ENCODE measurements at places on chromosomes 13 and 19.

DNA sequence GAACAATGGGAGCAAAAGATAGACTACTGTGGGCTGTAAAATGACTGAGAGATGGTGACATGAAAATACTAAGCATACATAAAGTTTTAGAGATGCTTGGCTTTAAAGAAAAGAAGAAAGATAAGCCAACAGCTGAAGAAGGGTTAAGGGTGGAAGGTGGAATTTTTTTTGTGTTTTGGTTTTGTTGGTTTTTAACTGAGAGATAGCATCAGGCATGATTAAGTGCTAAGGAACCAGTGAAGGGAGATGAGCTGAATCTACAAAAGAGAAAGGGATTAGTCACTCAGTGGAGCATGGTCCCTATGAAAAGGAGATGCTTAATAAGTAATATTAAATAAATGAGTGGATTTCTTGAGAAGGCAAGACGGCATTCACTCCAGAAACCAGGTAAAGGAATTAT lies 12.5 kb upstream of the TBC1D4 start:
- DNase-seq, result no peak

- DNase-seq, result no peak
These were observed 42.8 kb upstream of the NPAS1 start for GRCh38 chr19:46976845-46977320.

- DNase-seq, result no peak
These were observed 117.7 kb downstream of the TBC1D4 start for GRCh38 chr13:75364131-75364713.

DNA sequence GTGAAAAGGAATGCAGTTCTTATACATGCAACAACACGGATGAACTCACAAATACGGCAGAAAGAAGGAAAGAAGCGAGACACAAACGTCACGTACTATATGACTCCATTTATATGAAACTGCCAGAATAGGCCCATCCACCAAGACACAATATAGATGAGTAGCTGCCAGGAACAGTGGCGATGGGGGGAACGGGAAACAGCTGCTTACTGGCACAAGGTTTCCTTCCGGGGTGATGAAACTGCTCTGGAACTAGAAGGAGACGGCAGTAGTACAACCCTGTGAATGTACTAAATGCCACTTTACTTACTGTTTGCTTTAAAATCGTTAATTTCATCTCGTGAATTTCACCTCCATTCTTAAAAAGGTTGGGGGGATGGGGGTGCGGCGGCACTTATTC lies 28.9 kb downstream of the MLLT1 start:
- DNase-seq, result no peak

GRCh38 chr19:39768334-39768733 lies 10.3 kb upstream of the LEUTX start:
- DNase-seq, result no peak

DNA sequence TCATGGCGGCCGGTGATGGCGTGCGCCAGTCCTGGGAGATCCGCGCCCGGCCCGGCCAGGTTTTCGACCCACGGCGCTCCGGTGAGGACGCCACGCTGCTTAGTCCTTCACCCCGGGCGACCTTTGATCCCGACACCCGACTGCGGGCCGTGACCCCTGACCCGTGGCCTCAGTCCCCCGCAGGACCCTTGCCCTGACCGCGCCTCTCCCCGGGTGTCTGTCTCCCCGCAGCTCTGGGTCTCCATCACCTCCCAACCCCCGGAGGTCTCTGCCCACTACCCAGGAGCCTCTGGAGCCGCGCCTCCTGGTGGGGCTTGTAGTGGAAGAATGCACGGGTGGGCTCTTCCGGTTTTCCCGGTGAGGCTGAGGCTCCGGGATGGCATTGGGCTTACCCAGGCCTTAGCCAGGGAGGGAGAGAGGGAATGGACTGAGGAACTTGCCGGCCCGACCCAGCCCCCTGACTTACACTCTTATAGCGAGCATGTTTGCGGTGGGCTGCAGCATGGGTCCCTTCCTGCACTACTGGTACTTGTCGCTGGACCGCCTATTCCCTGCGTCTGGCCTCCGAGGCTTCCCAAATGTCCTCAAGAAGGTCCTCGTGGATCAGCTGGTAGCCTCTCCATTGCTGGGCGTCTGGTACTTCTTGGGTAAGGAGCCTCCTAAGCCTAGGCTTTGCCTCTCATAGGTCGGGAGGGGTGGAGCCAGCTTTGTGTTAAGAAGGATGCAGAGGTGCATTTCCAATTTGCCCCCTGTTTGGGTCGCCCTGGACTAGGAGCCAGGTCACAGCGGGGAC lies 566 bp downstream of the MPV17L2 start:
- DNase-seq, result no peak

GRCh38 chr13:19845758-19846157 lies 17.7 kb downstream of the ZMYM5 start:
- DNase-seq, result peak; percentile 91

DNA sequence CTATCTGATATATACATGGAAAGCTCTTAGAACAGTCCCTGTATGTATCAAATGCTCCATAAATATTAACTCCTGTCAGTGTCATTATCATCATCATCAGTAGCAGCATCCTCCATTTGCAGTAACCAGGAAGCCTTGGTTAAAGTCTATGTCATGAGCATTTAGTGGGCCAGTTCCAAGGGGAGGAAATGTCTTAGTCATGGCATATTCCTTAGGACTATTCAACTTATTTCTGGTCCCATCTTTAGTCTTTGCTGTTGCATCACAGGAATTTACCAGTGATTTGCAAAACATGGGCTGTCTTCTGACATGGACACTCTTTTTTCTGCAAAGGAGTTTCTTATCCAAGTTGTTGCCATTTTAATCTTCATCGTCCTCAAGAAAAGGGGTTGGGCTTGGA lies 98.4 kb downstream of the WDFY2 start:
- DNase-seq, result no peak

DNA sequence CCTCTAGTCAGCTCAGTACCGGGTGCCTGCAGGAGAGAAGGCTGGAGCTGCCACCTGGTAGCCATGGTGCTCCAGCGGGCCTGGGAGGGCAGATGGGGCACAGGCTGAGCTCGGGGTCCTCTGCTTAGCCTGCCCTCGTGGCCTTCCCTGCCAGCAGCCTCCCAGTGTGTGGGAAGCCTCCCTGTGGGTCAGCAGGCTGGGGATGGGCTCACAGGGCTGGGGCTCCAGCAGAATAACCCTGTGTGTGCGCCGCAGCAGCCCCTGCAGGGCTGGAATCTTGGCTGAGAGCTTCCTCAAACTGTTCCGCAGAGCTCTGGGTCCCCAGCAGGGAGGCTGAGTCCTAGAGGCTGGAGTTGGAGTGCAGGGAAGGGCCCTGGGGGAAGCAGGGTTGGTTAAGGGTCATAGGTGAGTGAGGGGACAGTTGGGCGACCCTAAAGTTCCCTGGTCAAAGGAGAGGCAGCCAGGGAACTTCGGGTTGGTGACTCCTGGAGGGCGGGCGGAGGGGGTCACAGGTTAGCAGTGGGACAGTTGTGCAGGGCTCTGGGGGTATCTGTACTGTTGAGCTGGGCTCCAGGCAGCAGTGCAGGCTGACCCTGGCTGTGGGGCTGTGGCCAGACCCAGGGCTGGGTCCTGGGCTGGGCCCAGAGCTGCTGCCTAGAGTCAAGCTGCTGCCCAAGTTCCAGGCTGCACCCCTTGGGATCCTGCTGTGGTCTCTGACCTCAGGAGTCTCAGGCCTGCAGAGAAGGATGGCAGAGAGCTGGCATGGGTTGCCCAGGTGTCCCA lies 14.0 kb downstream of the ARHGAP33 start:
- DNase-seq, result no peak

- DNase-seq, result no peak
These were observed 106.9 kb upstream of the UBL3 start for GRCh38 chr13:29957320-29957719.

GRCh38 chr13:50448535-50448998 lies 394.9 kb downstream of the DLEU7 start:
- no peak for DNase-seq

GRCh38 chr19:934197-934840 lies 8.5 kb downstream of the ARID3A start:
- no peak for DNase-seq

DNA sequence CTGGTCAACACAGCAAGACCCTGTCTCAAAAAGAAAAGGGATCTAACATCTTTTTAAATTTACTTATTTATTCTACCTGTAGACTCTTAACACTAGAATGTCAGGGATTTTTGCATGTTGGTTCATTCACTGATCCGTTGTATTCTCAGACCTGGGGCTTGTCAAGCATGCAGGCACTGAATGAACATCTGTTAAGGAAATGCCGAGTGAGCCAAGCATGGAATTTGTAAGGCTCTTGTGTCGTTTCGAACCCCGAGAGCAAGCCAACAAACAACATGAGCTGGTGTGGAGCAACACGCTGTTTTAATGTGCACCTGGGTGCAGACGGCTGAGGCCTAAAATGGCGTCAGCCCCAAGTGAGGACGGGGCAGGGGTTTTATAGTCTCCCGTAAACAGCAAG lies 10.0 kb upstream of the OR1M1 start:
- no peak for DNase-seq

DNA sequence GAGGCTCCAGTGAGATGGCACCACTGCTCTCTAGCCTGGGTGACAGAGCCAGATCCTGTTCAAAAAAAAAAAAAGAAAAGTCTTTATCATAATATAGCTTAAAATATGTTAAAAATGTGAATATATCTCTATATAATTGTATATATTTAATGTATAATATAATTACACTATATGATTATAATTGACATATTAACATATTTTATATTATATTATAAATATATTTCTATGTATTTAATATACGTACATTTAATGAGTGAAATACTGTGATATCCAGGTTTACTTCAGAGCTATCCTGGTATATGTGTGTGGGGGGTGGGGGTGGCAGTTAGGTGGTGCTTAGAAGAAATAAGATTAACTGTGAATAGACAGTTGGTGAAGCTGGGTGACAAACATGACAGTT lies 35.6 kb upstream of the SPRY2 start:
- DNase-seq, result no peak

DNA sequence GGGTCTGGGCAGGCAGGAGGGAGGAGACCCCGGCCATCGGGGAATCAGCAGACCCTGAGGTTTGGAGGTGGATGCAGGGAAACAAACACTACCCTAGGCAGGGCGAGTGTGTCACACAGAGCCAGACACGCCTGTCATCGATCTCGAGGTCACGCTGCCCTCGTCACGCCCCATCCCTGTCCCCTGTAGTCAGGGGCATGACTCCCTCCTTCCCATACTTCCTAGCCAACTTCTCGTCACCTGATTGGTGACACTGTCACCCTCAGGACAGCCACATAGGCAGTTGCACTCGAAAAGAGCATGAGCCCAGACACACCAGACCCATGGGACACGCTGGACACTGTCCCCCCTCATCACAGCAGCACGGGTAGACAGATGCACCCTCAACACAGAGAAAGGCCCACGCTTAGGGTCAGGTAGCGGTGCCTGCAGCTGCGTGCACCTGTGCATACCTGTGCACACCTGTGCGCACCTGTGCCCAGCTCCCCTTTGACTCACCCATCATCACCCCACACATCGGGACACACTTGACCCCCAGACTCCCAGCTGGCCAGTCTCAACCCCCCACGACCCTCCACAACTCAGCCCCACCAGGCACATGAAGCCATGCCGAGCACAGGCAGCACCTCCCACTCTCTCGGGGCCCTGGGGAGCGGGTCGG lies 11.9 kb downstream of the CILP2 start:
- no peak for DNase-seq

- no peak for DNase-seq
These were observed 24.5 kb downstream of the IPO5 start for GRCh38 chr13:97977982-97978381.

GRCh38 chr13:84405286-84405685 lies 523.0 kb upstream of the SLITRK1 start:
- no peak for DNase-seq

- DNase-seq, result peak; percentile 37
These were observed 1.6 kb downstream of the MEX3D start for GRCh38 chr19:1566392-1567115.

GRCh38 chr19:10338940-10339339 lies 484 bp downstream of the ICAM3 start:
- no peak for DNase-seq

GRCh38 chr19:15337202-15337601 lies 4.9 kb upstream of the BRD4 start:
- no peak for DNase-seq

GRCh38 chr13:64723724-64724123 lies 2506.4 kb downstream of the PCDH9 start:
- peak; percentile 63 for DNase-seq

DNA sequence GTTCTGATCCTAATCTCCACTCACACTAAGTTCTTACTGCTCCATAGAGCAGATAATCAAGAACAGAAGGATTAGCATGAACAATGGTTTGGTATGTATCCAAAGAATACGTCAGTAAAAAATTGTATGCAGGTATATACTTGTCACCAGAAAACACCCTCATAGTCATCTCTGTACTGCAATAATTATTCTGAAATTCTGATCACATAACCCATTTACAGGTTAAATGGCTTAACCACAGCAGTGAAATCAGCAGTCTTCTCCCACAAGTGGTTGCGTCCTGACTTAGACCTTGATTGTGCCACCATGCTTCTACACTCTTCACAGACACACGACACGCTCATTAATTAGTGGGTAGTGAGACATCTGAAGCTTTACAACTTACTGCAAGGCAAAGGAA lies 50.9 kb downstream of the LNX2 start:
- no peak for DNase-seq

DNA sequence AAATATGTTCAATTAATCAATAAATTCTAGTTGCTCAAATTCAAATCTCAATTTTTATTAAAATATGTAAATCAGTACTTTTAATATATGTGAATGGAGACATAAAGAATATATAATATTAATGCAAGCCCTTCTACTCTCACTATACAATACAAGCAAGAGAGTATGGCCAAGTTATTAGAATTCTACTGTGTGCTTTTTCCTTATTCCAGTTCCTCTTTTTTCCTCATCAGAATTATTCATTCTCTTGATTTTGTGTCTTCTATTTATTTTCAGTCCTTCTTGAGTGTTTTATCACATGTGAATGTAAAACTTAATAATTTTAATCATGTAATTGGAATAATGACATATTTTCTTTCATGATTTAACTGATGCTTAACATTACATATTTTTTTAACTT lies 276.8 kb downstream of the PCDH20 start:
- DNase-seq, result no peak

- no peak for DNase-seq
These were observed 8.5 kb downstream of the UBXN6 start for GRCh38 chr19:4449022-4449638.

DNA sequence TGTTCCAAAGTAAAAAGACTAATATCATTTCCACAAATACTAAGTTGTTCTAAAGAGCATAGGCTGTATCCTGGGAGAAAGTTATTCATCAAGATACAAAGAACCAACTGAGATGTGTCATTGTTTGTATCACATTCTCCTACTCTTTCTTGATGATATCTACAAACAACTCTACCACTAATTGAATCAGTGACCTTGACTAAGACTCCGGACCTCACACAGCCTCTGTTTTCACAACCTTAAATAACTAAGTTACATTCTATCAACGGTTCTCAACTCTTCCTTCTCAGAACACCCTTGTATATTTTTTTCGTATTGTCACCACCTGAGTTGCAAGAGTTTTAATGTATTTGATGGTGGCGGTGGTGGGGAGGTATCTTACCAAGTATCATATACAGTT lies 12.6 kb downstream of the IRS2 start:
- no peak for DNase-seq

- no peak for DNase-seq
These were observed 234.3 kb downstream of the TEX29 start for GRCh38 chr13:111554539-111555267.

- no peak for DNase-seq
These were observed 22.1 kb upstream of the SERP2 start for GRCh38 chr13:44351505-44351854.

All from HFF-Myc (cell line).